ENCODE measurements at places on chromosomes 5 and 9.

- DNase-seq = no peak
These were observed 47.3 kb upstream of the CDKN2AIPNL start for GRCh38 chr5:134459010-134459403.

GRCh38 chr9:129640086-129640870 lies 1.7 kb downstream of the ASB6 start:
- no peak for DNase-seq

GRCh38 chr9:82363198-82363597 lies 374.6 kb downstream of the SPATA31D1 start:
- no peak for DNase-seq

GRCh38 chr5:95931079-95931833 lies 30.4 kb downstream of the ELL2 start:
- DNase-seq = no peak

- DNase-seq = no peak
These were observed 186.2 kb downstream of the GLIS3 start for GRCh38 chr9:4113711-4114110.

GRCh38 chr5:174533751-174534241 lies 190.6 kb upstream of the MSX2 start:
- DNase-seq = no peak

- DNase-seq = no peak
These were observed 37.7 kb upstream of the PLEKHG4B start for GRCh38 chr5:54175-54730.

DNA sequence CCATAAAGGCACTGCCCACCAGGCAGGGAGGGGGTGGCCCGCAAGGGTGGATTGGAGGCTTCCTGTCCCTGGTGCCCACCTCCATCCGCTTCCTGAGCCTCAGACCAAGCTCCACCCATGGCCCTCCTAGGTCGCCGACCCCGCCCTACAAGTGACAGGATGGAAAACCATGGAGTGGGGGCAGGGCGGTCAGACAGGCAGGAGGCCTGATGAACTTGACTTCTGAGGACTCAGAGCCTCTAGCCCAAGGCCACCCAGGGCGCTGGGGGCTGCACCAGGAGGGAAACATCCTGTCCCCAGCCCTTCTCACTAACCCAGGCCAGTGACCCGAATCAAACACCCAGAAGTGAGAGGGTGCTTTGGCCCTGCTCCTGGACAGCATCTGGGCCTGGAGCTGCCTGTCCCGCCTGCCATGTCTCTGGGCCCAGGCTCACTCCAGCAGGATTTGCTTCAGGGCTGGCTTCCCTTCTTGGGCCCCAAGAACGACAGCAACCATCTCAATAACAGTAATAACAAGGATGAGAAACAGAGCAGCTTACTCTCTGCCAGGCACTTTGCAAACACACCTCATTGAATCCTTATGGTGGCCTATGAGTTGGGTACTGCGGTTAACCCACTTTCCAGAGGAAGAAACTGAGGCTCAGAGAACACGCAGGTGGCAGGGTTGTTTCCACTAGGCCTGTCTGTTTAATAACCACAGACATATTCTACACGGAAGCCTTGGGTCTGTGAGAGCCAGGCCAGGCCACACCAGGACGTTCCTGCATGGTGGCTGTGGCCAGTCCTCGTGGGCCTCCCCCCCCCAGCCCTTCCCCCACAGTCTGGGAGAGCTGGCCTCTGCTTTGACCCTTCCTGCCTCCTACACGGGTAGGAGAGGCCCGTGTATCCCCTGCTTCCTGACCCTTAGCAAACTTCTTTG lies 4.4 kb upstream of the ST6GALNAC6 start:
- DNase-seq = peak; percentile 72

DNA sequence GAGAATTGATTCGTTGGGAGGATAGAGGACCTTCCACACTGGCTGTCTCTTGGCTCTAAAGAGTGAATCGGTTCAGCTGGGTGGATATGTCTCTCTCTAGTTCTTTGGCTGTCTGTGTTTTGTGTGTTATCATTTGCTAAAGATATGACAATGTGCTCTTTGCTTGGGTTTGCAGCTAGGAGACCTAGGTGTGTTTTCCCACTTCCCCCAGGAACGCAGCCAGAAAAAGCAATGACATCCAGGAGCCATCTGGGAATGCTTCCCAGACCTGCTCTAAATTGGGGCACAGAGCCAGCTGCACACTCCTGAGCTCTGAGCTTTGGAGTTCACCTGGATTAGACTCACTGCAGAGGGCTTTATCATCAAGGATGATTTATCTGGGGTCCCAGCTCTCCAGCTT lies 12.8 kb upstream of the PDZD2 start:
- no peak for DNase-seq

DNA sequence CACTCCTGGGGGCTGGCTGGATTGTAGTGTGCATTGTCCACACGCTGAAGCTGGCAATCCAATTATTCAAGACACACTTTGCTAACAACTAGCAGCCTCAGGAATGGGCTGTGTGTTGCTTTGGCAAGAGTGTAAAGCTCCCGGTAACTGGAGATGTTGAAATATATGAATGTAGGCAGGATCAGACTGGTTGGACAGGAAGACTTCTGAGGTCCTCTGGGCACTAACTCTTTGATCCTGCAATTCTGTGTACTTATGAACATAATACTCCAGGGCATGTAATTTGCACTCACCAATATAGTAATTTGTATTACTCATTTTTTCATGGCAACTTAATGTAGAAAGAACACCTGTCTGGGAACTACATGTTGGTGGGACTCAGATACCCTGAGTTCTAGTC lies 106.7 kb upstream of the SLC28A3 start:
- DNase-seq = no peak

DNA sequence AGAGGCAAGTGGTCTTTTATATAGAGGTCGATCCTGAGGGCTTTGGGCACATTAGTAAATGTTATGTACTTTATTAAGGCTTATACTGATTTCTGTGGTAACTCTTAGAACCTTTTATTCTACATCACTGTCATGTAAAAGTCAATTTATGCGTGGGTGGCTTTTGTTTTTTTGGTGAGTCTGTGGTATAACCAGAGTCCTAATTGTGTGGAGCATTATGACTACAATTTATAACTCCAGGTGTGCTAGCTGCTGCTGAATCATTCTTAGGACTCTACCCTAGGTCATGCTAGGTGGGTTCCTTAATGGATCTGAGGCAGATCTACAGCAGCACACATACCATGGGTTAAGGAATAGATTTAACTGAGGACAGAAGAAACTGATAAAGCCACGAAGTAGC lies 33.9 kb upstream of the KCNN2 start:
- no peak for DNase-seq

GRCh38 chr5:14161825-14162556 lies 18.8 kb downstream of the TRIO start:
- no peak for DNase-seq

DNA sequence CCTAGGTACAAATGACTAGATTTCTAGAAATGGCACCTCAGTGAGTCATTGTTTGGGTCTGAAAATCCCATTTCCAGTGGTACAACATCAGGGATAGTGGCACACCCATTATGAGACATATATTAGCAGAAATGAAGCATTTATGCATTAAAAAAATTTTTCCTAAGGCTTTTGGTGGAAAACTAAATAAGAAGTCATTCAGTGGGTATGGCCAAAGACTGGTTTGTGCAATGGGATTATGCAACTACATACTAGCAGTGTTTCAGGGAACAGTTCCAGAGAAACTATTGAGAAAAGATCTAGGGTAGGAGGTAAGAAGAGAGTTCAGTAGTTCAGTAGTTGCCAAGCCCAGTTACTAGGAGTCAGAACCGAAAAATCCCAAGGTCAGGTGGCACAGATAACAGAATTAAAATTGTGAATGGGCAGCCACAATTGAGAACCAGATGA lies 106.5 kb upstream of the HAPLN1 start:
- no peak for DNase-seq

DNA sequence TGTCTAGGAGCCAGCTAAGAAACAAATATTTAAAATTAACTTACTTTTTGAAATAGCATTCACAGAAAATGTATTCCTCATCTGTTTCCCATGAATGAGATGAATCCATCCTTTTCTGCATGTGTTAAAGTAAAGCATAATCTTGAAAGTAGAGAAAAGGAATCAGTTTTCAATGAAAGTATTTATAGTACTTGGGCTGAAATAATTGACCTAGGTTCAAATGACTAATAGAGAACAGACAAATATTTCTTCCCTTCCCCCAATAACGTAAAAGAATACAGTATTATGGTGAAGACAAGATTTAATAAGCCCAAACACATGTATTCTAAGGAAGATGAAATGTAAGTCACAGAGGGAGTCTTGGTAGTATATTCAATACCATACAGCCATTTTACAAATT lies 403.5 kb downstream of the ZNF608 start:
- no peak for DNase-seq

GRCh38 chr5:3511934-3512333 lies 83.7 kb upstream of the IRX1 start:
- DNase-seq = no peak

DNA sequence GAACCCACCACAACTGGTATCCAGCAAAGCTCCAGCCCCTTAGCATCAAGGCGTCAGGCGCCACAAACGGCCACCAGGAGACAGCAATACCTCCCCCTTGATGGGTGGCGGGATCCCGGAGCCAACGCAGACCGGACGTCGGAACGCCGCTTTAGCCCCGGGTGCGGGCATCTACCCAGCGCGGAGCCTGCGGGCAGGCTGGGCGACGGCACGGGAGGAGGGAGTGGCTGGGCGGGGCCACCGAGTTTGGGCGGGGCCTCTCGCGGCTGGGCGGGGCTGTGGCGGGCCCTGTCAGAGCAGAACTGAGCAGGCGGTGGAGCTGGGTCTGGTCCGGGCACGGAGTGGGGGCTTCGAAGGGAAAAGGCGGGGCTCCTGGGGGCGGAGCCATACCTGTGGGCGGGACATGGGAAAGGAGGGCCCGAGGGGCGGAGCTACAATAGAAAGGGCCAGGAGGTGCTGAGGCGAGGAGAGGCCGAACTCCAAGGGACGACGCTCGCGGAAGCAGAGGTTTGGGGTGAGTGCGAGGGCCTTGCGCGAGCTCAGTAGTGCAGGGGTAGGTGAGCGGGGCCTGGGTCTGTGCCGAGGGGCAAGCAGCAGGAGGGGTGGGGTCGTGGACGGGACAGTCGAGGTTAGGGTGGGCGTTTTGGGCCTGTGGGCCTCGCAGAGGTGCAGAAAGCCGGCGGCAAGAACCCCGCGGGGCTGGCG lies 40.2 kb upstream of the GARNL3 start:
- peak; percentile 76 for DNase-seq

GRCh38 chr9:89187541-89187940 lies 8.9 kb upstream of the SHC3 start:
- DNase-seq = no peak

DNA sequence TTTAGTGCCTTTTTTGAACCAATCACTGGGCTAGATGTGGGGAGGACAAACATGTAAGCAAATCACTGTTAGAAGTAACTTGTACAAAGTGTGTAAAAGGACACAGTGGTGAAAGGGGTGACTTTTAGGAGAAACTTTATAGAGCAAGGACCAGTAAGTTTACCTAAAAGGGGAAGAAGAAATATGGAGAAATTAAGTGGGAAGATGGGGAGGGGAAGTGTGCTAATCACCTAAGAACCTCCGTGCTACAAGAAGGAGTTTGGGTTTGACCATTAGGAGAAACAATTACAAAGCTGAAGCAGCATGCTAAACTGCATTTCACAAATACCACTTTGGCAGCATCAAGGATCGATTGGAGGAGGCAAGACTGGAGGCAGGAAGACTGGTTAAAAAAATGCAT lies 17.3 kb downstream of the ITGA1 start:
- DNase-seq = no peak

DNA sequence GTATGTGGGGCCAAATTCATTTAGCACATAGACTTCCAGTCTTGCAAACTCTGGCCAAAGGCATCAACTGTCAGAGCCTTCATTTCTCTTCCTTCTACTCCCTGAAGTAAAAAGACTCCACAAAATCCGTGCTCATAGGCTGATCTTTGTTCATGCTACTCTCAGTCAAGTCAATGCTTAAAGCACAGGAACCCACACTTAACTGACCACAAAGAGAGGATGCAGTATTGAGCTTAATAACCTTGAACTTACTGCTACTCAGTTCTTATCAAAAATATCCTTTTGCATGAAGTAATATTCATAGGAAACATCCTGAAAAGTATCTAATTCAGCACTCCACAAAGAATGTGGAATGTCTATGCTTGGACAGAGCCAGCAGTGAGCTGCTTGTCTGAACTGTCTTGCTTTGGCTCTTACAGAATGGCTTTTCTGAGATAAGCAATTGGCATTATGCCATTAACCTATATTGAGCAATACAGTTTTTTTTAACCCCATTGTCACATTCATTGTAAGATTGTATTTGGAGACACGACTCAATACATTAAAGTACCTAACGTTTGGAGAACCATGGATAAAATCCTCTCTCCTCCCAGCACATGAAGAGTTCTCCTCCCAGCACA lies 21.7 kb downstream of the LPAR1 start:
- DNase-seq = no peak

DNA sequence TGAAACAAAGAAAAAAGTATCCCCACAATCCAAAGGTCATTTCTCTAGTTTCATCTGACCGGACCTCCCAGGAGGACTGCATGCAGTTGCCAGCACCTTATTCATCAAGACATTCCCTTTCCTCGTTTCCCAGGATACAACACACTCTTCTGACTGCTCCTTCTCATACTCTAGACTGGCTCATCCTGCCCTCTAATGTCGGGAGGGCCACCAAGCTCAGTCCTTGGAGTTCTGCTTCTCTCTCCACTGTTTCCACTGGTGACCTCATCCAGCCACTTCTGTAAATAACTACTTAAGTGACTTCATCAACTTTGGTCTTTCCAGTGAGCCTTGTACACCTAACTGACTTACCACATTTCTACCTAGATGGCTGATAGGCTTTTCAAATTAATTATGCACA lies 179.1 kb downstream of the EPB41L4A start:
- DNase-seq = no peak

DNA sequence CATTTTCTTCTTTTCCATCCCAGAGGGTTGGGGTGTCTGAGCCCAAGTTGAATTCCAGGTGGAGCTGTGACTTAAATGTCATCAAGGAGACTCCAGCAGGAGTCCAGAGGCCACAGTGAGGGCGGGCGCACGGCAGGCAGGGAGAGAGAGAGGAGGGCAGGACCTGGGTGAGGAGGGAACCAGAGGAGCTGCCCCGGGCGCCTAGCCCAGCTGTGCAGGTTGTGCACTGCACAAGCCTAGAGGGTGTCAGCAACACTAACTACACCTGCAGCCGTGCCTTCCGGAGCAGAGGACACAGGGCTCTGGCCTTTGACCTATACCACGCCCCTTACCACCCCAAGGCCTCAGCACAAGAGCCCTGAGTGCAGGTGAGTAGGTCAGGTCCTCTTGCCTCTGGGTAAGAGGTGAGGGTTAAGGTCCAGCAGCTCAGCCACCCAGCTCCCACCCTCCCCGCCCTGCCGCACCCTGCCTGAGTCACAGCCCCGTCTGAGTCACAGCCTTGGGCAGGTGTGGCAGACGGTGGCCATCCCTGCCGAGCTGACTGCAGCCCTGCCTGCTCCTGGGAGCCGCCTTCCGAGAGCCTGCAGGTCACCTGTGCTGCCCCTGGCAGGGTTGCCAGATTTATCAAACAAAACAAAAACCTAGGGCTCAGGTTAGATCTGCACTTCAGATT lies 6.4 kb upstream of the AGPAT2 start:
- no peak for DNase-seq

- no peak for DNase-seq
These were observed 2.1 kb downstream of the FAM81B start for GRCh38 chr5:95393279-95393678.

- no peak for DNase-seq
These were observed 34.5 kb downstream of the UNC5A start for GRCh38 chr5:176844706-176845391.

- no peak for DNase-seq
These were observed 702.8 kb downstream of the SEMA5A start for GRCh38 chr5:8842971-8843551.

- DNase-seq = no peak
These were observed 148.2 kb upstream of the KLF4 start for GRCh38 chr9:107637421-107638420.

All from activated T-cell treated with anti-CD3 and anti-CD28 coated beads for 24 hours (primary cell).